ENCODE measurements at places on chromosomes 16 and 17.

DNA sequence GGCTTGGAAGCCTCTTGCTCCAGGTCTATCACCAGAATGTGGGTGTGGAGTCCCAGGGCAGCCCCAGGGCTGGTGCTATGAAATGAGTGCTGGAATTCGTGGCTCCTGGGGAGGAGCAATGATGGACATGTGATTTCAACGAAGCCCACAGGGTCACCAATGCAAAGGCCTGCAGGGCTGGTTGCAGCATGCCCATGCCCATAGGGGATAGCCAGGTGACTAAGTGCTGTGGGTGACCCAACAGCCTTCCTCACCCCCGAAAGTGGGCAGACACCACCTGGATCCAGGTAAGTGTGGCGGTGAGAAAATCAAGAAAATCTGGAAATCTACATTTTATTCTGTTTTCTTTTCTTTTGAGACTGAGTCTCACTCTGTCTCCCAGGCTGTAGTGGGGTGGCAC lies 87.5 kb upstream of the GPRC5B start:
- no peak for DNase-seq

GRCh38 chr16:54363766-54364165 lies 77.2 kb upstream of the IRX3 start:
- DNase-seq: no peak

DNA sequence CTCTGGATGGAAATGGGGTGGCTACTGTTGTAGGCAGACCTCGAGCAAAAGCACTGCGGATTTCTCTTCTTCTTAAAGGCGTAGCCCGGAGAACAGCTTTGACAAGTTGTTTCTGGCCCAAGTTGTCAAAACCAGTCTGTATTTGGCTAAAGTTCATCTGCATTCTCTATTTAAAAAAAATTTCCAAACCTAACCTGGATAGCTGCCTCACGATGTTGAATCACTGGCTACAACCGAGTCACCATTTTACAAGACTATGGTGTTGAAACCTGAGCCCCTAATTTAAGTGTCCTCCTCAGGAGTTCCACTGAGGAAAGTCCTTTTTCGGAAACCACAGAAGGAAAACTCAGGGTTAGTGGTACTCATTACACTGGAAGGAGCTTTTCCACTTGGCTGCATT lies 1.5 kb downstream of the SLC16A6 start:
- peak; percentile 23 for DNase-seq

DNA sequence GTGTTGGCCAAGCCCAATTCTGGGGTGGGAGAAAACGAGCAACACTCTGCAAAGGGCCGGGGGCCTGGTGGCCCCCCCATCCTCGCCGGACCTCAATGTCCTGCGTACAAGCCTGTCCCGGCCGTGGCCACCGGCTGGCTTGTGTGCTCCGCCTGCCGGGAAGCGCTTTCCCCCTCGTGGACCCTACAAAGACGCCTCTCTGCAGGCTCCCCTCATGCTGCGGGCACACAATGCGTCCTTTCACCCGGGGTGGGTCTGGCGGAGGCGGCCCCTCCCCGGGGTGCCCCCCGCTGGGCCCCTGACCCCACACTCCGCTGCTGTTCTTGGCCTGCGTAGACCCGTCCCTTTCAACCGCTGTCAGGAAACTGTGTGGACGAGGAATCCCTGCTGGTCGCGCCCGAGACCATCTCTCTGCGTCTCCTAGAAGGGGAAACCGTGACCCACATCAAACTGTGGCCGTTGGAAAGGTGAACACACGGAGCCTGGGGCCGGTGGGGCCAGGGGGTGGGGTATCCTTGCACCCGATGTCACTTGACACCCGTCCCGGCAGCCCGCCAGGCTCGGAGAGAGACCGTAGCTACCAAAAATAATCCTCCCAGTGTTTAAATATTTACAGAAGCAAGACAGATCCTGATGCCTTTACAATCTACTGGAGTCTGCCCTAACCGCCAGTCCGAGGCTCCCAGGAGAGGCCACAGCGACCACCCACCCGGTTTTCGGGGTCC lies 43.6 kb downstream of the TBC1D16 start:
- no peak for DNase-seq

DNA sequence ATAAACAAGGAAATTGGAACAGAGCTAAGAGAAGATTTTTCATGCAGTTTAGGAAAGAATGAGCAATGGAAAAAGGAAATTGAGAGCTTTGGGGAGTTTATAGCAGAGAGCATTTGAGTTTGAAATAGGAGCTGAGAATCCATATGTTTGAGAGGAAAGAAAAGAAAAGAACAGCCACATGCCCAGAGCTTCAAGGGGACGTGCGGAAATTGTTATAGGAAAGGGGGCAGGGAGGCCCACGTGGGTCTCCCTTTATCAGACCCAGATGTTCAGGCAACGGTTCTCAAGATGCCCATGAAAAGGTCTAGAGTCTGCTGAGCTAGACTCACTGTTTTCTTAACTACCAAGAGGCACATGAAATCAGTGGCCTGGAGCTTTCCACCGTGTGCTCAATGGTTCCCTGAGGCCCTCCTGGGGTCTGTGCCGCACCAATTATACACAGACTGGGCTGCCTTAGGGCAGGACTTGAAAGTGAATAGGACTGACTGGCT lies 31.2 kb downstream of the CHD9 start:
- DNase-seq: no peak

DNA sequence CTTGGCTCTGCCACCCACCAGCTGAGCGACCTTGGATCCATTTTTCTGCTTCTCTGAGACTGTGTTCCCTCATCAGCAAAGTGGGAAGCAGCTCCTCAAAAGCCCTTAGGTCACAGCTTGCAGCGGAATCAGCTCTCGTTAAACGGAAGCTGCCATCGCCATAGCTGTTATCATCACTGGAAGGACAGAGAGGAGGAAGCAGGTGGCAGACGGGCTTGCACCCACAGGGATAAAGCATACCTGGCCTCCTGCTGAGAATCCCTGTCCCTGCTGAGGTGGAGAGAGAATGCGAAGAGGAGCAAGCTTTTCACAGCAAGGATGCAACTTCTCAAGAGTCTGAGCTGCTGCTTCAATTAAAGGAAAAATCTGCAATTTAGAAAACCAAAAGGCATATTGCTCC lies 106.6 kb downstream of the CLEC16A start:
- DNase-seq: no peak

- DNase-seq: peak; percentile 90
Measured at GRCh38 chr17:74210191-74211140, 2.9 kb upstream of the TTYH2 start.

DNA sequence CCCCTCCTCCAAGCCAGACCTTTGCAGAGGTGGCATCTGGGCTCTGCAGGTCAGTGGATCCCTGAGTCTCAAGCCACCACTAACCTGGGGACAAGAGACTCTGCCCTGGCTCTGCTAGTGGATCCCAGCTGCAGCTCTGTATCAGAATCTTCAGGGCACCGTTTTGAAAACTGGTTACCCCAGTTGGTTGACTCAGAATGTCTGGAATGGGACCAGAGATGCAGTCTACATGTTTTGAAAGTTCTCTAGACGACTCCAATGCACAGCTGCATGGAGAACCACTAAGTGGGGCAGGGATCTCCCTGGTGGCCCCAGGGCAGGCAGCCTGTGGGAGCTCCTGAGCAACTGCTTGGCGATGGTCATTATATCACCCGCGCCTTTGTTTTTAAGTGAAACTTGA lies 34.1 kb upstream of the ADORA2B start:
- no peak for DNase-seq

Measured in natural killer cell (primary cell).